ENCODE measurements at places on chromosomes 1 and 21.

DNA sequence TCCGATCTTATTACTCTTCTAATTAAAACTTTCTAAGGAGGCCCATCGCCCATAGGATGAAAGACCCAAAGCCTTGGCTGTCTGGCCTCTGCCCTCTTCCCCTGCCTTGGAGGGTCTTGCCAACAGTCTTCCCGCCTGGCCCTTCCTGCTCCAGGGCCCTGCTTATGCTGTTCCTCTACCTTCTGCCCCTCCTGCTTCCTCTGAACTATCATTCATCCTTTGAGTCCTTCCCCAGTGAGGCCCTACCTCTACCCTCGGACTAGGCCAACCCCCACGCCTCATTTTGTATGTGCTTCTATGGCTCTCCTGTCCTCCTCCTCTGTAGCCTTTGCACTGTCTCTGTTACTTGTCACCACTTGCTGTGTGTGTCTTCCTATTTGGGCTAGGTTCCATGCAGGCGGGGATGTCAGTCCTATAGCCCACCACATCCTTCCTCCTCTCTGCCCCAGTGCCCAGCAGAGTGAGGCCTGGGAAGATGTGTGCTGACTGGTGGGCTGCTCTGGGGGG lies 5.4 kb downstream of the RUSC1 start:
- no peak for DNase-seq

DNA sequence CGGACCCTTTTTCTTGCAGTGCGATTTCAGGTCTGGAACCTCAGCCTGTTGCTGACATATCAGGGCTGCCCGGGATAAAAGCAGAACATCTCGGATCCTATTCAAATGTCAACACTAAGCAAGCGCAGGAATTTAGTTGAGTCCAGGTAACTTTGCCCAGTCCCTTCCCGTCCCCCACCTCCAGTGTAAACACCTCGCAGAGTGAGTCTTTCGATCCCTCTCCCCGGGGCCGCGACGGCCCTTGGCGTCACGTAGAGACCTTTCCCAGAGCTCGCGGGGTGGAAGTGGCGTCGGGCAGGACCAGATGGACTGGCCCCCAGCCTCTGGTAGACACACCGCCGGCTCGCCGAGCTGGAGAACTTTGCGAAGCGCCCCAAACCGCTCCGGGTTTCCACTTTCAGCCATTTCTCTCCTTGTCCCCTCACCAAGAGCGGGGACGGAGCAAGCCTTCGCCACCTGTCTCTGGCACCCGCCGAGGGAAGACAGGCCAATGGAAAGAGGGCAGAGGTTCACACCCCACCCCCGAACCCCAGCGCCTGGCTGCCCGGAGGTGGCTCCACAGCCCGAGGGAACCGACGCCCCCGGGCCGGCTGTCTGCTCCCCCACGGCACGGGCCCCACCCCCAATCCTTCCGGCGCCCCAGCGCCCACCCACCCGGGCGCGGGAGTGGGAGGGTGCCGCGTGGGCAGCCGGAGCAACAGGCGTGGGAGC lies 570 bp downstream of the KCND3 start:
- no peak for DNase-seq

DNA sequence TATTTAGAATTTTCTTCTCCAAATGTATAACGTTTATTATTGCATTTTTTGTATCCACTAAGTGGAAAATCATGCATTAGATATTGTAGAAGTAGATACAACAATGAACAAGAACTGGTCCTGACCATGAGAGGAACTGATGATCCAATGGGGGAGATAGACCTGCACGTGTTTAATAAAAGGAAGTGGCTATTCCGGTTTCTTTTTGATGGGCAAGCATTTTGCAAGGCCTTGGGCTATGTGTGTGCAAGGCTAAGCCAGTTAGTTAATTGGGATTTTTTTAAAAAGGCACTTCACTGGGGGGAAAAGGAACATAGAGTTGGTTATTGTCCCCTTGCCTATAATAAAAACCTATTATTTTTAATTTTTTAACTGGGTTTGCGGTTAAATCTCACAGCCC lies 961 bp upstream of the VCAM1 start:
- DNase-seq = peak; percentile 46

- no peak for DNase-seq
Measured at GRCh38 chr1:3675436-3675835, 23.1 kb downstream of the TP73 start.

GRCh38 chr1:3068564-3069431 lies at the start of gene PRDM16:
Gene PRDM16, plus strand, starts transcription at chr1:3069203. Its CDS starts 57 bp downstream, at chr1:3069260.
- no peak for DNase-seq

DNA sequence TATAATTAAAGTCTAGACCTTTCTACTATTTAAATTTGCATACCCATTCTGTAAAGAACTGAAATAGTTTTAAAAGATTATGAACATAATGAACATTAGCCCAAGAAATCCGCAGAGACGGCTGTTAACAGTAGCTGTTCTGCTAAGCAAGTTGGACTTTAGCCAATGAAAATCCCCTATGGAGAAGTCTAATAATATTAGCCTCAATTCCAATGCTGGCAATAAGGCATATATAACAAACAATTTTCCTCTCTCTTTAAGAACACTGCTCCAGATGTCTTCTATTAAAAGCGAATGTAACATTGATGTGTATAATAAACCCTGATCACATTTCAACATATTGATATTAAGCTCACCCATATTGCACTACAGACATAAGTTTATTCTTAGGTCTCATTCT lies 221.3 kb upstream of the KCTD3 start:
- DNase-seq = no peak

GRCh38 chr1:199909137-199909536 lies 118.4 kb upstream of the NR5A2 start:
- no peak for DNase-seq

GRCh38 chr1:17198476-17199258 lies 6.3 kb upstream of the PADI1 start:
- no peak for DNase-seq

DNA sequence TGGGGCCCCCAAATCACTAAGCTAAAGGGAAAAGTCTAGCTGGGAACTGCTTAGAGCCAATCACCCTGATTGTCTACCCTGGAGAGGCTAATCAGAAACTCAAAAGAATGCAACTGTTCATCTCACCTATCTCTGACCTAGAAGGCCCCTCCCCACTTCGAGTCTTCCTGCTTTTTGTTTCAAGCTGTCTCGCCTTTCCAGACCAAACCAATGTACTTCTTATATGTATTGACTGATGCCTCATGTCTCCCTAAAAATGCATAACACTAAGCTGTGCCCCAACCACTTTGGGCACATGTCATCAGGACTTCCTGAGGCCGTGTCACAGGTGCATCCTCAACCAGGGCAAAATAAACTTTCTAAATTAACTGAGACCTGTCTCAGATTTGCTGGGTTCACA lies 209.5 kb downstream of the APP start:
- DNase-seq = no peak

GRCh38 chr21:45982758-45983648 lies 1.4 kb downstream of the COL6A1 start:
- DNase-seq = no peak

GRCh38 chr1:98034505-98034904 lies 113.7 kb upstream of the DPYD start:
- no peak for DNase-seq

GRCh38 chr1:97202481-97203380 lies 481.1 kb downstream of the PTBP2 start:
- no peak for DNase-seq

- DNase-seq = no peak
Measured at GRCh38 chr1:214367841-214368240, 86.9 kb downstream of the SMYD2 start.

DNA sequence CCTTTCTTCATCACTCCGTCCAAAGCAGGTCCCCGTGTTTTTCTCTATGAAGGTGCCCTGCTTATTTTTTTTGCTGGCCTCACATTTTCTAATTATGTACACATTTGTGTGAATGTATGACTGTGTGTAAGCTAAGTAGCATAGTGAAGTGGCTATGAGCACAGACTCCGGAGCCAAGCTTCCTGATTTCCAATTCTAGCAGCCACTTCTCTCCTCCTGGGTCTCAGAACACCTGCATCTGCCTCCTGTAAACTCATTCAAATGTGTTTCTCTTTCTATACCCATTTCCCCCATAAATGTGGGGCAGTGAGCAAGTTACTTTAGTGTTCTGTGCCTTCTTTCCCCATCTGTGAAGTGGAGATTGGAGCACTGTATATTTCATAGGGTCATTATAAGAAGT lies 2.1 kb downstream of the SLAMF6 start:
- no peak for DNase-seq

DNA sequence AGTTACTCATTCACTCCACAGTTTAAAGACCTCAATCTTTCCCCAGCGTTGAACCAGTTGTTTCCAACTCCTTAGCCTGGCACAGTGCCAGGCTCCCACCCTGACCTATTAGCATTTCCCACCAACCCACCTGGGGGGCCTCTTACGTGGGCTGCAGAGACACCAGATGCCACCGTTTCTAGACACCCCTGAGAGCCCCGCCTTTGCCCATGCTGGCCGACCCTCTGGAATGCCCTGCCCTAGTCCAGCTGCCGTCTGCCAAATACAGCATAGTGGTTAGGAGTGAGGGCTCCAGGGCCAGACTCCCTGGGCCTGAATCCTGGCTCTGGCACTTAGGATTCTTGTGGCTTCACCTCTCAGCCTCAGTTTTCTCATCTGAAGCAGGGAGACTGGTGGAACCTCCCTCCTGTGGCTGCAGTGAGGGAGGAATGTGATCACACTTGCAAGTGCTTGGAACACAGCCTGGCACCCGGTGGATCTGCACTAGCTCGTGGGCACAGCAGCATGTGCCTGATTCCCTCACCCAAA lies 65.2 kb downstream of the TMCO4 start:
- DNase-seq = no peak

DNA sequence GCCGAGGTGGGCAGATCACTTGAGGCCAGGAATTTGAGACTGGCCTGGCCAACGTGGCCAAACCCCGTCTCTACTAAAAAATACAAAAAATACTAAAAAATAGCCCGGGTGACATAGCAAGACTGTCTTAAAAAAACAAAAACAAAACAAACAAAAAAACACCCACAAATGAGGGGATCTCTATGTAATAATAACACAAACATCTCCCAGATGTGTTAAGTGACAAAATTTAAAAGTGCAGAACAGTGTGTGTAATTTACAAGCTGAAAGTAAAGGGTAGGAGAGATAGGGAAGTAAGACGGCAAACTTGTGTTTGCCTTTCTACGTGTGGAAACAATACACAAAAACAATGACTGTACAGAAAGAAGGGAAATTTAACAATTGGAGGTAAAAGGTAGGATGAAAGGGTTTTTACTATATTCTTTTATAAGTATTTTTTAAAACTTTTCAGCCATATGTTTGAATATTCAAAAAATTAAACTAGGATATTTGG lies 36.3 kb downstream of the ARID4B start:
- DNase-seq = peak; percentile 37

DNA sequence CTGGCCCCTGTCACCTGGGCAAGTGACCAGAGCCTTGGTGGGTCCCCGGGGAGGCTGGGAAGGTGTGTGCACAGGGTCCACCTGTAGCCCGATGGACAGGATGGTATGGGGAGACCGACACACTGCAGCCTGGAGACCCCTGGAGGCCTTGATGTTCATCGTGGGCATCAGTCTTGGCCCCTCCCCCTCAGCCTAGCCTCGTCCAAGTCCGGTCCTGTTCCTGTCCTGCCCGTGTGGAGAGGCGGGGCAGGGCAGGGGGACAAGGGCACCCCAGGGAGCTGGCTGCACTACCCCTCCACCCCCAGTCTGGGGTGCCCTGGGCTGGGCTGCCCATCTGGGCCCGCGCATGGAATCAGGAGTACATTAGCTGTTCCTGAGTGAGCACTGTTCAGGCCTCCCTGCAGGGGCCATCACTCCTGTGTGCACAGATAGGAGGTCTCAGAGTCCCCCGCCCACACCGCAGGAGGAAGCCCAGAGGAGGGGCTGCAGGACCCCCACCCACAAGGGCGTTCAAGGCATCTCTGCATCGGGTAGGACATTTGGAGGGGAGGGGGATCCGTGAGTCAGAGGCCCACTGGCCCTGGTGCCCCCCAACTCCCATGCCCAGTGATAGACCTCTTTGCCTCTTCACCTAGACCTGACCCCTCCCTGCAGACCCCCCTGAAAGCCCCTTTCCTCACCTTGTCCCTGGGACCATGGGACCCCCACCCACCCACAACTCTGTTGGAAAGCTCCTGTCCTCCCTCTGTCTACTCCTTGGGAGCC lies 63.2 kb downstream of the WNT9A start:
- no peak for DNase-seq

GRCh38 chr1:37161171-37161570 lies 126.9 kb upstream of the GRIK3 start:
- DNase-seq = no peak

DNA sequence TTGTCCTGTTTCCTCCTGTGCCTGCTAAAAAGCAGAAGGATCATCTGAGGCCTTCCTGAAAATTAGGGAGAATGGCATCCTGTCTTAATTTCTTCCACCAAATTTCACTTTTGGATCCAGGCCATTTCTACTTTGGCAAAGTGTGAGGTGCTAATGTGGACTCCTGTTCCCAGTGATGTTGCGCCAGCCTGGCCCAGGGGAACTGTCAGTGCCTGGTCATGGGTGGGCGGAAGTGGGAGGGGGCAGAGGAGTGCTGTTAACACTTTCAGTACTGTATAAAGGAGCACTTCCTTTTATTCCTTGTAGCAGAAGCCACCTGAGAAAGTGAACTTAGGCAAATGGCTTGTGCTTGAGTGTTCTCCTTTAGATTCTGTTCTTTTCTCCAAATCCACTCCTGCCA lies 19.9 kb downstream of the ELAPOR1 start:
- DNase-seq = peak; percentile 52

DNA sequence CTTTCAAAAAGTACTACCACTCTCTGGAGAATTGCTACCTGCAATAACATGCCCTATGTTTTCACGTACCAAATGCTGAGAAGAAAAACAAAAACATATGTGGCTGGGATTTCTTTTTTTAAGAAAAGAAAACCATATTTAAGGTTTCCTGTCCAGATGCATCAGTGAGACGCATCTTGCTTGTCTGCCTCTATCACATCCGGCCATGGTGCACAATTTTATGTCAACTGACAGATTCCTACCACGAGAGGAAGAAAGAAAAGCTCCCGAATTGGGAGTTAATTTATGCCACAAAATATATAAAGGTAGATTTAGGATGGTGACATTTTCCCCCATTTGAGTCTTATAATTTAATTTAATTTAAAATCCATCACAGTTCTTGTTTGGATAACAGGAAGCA lies 62.3 kb upstream of the COL24A1 start:
- DNase-seq = no peak
